ENCODE measurements at places on chromosomes 5 and 9. TPM values are rescaled to one million over a fixed set of nuclear protein-coding genes. Genes with fewer than 3 reads are reported as not detected.

Gene CCDC69
- total RNA-seq: 10.1 TPM

Gene LRRC70
- 4.2 TPM for total RNA-seq

Gene OBP2B
- not detected for total RNA-seq

Gene SLC31A2
- total RNA-seq: 58.8 TPM

Gene PTPN3
- total RNA-seq: 11.9 TPM

Gene SLC34A3
- not detected for total RNA-seq

Gene SPINK4
- total RNA-seq: not detected

Gene MYORG
- total RNA-seq: 22.2 TPM

Gene ADCY2
- 178 TPM for total RNA-seq

Gene ZFP37
- 7.7 TPM for total RNA-seq

Gene FAM169A
- 85.2 TPM for total RNA-seq

Gene CHSY3
- total RNA-seq: 9.5 TPM

Gene GPR21
- total RNA-seq: 7.2 TPM

Gene FBN2
- 0.48 TPM for total RNA-seq

Gene BAAT
- total RNA-seq: 1.3 TPM

Gene BBLN
- total RNA-seq: 119 TPM

Gene CCNO
- 7.1 TPM for total RNA-seq

Gene NOL8
- total RNA-seq: 27.7 TPM

Gene HRH2
- 17.2 TPM for total RNA-seq

Gene PCDHB13
- total RNA-seq: 11.8 TPM

Gene FCHO2
- 29.2 TPM for total RNA-seq

Gene MEGF9
- total RNA-seq: 65.4 TPM

Gene HARS2
- 26.5 TPM for total RNA-seq

Gene CARTPT
- 114 TPM for total RNA-seq

Gene CDKN2B-AS1
- total RNA-seq: 4.8 TPM

Gene BSPRY
- 2.2 TPM for total RNA-seq

Gene TMC1
- 2.3 TPM for total RNA-seq

Gene OR13C9
- not detected for total RNA-seq

Gene GFI1B
- total RNA-seq: 0.18 TPM

All from dorsolateral prefrontal cortex (tissue), 122 donors.